CD4-positive, alpha-beta T cell treated with Interleukin-2 at 100 ng/mL for 4 hours (primary cell): ENCODE measurements at places on chromosomes 12 and 14.

- no peak for DNase-seq
These were observed 56.0 kb upstream of the HECTD1 start for GRCh38 chr14:31263485-31264133.

DNA sequence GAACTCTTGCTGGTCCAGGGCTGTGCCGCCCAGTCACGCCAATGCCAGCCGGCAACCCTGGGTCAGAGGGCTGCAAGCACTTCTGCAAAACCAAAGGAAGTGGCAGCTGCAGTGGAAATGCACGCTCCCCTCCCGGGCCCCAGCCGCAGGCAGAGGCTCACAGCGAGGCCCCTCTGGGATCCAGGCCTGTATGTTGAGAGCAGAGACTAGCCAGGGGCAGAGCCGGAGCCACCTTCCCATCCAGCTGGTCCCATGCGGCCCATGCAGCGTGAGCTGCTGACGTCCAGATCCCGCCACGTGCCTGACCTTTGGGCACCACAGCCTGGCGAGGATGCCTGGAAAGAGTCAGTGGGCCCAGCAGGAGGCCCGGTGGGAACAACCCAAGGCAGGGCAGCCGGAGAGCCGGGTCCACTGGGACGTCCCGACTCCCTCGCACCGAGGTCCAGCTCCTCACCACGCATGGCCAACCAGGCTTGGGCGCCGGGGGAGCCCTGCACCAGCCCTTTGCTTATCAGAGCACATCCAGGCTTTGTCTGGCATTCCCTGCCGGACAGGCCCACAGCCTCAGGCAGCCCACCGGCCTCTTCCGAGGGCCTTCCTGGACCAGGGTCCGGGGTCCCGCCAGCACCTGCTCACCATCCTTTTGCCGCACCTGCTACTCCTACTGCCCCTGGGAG is 4.3 kb downstream of the GPR132 start:
- DNase-seq, result peak; percentile 32

DNA sequence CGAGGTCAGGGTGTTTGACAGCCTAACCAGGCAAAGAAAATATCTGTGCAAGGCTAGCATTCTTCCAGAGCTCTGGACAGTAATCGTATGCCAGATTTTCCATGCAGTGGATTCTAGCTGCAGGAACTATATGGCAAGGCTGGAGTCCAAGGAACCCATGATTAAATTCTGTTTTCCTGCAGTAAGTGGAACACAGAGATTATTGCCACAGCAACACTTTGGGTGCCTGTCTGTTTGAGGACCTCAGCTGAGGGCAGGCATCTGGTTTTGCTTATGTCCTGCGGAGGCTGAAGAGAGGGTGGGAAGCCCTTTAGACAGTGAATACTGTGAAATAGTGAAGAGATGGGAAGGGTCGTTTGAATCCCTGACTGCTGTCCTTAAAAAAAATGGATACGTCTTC is 104.4 kb downstream of the DAD1 start:
- no peak for DNase-seq

DNA sequence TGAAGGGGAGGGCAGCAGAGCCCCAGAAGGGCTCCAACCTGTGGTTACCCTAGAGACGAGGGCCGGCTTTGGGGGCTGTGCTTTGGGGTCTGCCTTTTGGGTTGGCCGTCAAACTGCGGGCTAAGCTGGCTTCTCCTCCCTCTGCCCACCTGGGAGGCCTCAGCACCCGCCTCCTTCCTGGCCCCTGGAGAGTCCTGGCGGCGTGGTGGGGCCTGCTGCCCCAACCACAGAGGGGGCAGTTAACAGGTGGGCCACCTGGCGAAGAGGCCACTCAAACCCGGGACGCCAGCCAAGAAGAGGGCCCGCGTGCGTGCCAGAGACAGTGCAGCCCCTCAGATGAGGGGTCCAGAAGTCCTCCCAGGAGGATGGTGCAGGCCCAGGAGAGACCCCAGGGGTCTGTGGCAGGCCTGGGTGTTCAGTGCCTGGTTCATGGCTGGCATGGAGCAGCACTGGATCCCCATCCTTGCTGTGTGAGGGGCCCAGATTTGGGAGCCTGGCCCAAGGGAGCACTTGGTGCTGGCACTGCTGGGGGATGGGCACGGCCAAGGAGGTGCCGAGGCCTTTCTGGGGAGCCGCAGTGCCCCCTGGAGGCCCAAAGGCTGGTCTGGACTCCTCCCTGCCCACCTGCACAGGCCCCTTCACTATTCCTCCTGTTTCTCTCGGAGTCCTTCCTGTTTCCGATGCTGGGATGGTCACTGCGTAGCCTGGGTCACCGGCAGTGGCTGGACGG is 48.8 kb downstream of the LRCOL1 start:
- no peak for DNase-seq

- no peak for DNase-seq
These were observed 3.6 kb upstream of the MORN3 start for GRCh38 chr12:121673013-121673511.

DNA sequence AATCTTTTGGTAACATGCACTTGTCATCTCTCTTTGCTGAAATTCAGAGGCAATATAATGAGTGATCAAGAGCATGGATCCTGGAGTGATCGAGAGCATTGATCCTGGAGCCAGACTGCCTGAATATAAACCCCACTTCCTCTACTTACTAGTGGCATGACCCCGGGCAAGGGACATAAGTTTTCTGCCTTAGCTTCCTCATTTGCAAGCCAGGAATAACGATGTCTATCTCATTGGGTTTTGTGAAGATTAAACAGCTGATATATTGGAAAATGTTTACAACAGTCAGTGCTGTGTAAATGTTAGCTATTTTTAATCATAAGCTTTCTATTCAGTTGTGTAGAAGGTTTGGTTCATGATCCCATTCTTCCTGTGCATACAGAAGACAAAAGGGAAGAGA is 2.4 kb upstream of the CSRNP2 start:
- DNase-seq, result no peak

- peak; percentile 16 for DNase-seq
These were observed 586 bp downstream of the TTC6 start for GRCh38 chr14:37595809-37596621.

DNA sequence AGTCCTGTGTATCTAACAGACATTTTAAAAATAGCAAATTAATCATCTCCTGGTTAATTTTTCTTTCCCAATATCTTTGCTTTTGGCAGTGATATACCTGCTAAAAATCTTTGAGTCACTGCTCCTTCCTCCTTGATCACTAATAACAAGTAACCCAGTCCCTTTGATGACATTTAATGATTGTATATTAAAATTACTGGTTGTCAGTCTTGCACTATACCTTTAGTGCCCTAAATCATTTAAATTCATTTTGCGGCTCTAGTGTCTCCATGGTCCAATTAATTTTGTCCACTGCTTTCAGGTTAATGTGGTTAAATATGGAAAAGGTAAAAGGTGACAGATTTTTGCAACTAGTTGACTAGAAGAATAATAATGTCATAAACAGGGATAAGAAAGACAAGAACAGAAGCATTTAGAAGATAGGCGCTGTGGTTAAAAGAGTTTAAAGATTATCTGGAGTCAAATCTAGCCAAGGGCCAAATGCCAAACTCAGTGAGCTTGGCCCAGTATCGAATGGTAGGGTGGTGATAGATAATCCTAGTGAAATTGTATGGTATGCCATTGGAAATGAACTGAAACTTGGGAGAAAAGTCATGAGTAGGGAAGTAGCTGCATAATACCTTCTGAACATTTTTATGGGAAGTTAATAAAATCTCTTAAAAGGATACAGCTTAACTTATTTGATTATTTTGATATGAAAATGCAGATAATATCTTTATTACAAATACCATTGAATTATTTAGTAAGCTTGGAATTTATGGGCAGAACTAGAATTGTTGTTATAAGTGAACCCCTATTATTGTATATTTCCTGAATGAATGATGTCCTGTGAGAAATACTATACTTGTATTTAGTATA is 115.0 kb downstream of the PCNX1 start:
- no peak for DNase-seq

- DNase-seq, result peak; percentile 6
These were observed 47.0 kb upstream of the LGR5 start for GRCh38 chr12:71392521-71393145.

GRCh38 chr14:105499256-105500035 is 8.4 kb downstream of the TEDC1 start:
- DNase-seq, result peak; percentile 22

- DNase-seq, result no peak
These were observed 216.6 kb upstream of the C14orf180 start for GRCh38 chr14:104362761-104363605.

GRCh38 chr12:79983986-79984620 is 49.2 kb upstream of the PPP1R12A start:
- DNase-seq, result no peak

DNA sequence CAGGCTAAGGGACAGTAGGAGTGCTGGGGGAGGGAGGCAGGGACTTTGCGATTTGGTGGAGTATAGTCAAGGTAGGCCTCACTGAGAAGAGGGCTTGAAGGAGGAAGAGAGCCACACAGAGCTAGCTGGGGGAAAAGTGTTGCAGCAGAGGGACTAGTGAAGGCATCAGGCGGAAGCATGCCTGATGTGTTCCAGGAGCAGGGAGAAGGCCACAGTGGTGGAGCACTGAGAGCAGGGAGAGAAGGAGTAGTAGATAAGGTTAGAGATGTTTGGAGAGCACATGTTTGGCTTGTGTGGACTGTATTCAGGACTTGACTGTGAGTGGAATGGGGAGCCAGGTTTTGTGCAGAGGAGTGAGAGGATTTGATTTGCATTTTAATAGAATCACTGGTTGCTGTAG is 9.0 kb downstream of the FRMD6 start:
- DNase-seq, result no peak

DNA sequence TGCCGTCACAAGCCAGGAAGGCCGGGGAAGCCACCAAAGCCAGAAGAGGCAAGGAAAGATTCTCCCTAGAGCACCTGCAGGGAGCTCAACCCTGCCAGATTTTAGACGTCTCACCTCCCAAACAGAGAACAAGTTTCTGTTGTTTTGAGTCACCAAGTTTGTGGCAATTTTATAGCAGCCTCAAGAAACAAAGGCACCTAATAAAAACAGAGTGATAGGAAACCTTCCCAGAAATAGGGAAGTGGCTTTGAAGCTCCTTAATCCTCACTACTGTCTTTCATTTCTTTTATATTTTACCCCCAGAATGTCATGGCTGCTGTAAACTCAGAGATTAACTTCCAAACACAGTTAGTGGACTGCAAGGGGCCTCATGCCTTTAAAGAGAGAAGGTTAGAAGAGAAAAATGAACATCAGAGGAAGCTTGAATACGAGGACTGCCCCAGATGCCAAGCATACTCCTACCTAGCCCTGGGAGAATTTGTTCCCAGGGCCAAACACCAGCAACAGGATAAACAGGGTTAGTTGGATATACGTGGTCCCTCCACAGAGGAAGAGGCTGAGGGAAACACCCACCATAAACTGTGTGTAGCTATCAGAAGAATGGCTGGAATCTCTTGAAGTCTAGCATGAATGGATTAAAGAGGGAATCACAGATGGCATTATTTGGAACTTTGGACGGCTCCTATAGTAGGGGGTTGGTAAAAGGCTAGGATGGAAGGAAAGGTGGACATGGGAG is 148.3 kb downstream of the KCNA5 start:
- DNase-seq, result no peak

DNA sequence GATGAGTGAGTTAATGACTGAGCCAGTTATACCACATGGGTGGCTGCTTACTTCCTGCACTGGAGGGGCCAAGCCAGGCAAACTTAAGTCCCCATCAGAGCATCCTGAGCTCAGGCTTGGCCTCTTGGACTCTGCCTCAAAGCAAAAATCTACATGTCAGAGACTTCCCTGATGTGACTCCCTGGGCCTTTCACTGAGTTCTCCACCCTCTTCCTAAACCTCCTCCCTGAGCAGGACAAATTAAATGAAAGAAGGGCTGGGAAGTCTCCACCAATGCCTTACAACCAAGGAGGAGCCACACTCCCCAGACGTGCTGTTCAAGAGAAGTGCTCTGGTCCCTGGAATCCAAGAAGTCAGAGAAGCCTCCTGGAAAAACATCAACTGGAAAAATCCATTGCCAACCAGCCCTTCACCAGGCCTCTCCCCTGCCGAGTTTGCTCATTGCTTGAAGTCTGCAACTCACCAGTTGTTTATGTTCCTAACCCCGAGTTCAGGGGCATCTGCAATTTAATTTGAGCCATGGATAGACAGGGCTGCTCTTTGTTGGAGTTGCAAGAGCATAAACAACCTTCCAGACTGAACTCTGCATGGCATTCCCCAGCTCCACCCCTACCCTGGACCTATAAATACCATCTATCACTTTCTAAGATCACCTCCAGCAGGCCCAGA is 160.5 kb downstream of the ANO2 start:
- DNase-seq, result no peak

GRCh38 chr12:30823156-30823699 is 68.5 kb upstream of the CAPRIN2 start:
- peak; percentile 6 for DNase-seq

DNA sequence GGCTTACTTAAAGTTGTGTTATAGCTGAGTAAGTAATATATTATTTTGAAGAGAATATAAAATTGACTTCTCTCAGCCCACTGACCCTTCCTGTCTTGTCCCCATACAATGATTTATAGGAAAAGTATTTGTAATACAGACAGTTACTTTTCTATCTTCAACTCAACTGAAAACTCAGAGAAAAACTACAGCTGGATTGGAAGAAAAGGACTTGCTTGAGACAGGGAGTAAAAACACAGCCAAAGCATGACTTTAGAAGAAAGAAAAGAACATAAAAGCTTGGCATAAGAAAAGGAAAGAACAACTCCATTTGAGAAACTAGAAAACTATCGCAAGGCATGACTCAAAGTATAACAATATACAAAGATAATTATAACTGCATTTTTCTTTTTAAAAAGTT is 57.5 kb downstream of the MSRB3 start:
- DNase-seq, result no peak

- DNase-seq, result peak; percentile 83
These were observed 50.5 kb downstream of the IRF2BPL start for GRCh38 chr14:76977793-76978720.

DNA sequence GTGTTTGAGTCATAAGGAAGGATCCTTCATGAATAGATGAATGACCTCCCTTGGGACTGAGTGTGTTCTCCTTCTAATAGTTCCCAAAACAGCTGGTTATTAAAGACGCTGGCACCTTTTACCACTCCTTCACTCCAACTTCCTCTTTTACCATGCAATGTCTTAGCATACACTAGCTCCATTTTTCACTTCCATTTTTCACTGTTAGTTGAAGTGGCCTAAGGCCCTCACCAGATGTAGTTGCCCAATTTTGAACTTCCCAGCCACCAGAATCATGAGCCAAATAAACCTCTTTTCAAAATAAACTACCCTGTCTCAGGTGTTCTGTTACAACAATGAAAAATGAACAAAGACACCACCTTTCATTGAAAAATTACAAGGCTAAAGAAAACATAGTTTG is 64.7 kb downstream of the GPR65 start:
- no peak for DNase-seq

GRCh38 chr14:62674563-62675237 is 370.6 kb downstream of the KCNH5 start:
- DNase-seq, result no peak
